Pancreas (tissue), 10 donors: ENCODE measurements at places on chromosomes 13 and 19.

DNA sequence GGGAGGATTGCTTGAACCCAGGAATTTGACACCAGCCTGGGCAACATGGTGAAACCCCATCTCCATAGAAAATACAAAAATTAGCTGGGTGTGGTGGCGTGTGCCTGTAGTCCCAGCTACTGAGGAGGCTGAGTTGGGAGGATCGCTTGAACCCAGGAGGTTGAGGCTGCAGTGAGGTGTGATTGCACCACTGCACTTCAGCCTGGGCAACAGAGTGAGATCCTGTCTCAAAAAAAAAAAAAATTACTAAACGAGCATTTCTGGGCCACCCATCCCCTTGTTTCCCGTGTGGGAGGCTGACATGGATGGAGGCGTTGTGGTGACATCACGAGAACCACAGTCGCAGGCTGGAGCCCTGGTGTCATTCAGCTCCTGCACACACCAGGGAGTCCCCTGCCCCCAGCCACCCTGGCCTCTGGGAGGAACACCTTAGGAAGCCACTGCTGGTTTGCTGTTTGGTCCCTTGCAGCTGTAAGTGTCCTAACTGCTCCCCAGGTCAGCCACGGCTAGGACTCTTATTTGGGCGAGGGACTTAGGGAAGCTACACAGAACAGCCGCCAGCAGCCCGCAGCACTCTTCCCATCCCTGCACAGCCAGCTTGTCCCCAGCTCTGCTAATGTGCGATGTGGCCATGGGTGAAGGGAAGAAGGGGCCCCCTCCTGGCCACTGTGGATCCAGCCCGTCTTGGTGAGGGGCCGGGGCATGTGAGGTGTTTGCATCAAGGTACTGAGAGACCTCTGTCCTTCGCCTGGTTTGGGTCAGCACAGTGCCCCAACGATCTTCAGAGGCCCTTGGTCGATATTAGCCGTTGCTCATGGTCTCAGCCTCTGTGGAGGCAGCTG is 12.7 kb downstream of the NKPD1 start:
- DNase-seq = peak; percentile 8

GRCh38 chr19:55116859-55117662 is at the start of gene PPP1R12C:
TSS of gene PPP1R12C (minus strand) at chr19:55117637. CDS start at chr19:55117543, 94 bp downstream.
- peak; percentile 40 for DNase-seq

DNA sequence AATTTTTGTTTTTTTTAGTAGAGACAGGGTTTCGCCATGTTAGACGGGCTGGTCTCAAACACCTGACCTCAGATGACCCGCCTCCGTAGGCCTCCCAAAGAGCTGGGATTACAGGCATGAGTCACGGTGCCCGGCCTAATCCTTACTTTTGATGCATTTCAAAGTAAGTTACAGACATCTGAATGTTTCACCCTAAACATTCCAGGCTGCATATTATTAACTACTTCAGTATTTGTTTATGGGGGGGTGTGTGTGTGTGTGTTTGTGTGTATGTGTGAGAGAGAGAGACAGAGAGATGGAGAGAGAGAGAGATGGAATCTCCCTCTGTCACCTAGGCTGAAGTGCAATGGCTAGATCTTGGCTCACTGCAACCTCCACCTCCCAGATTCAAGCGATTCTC is 13.1 kb downstream of the SULT2B1 start:
- DNase-seq = no peak

- peak; percentile 90 for DNase-seq
Observed at GRCh38 chr19:54172471-54173358, at the start of gene TMC4. TSS of gene TMC4 (minus strand) at chr19:54173160. CDS start at chr19:54173117, 43 bp downstream.

DNA sequence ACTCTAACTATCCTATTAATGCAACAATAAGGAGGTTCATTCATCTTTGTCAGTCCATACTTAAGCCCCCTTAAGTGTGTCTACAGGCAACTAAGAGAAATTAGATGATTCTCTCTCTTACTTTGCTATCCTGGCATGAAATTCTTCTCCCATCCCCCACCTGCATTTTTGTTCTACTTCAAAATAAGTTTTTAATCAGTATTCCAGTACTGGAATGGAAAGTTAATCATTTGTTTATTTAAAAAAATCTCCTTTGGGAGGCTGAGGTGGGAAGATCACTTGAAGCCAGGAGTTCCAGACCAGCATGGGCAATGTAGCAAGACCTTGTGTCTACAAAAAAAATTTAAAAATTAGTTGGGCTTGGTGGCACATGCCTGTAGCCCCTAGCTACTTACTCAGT is 222.1 kb downstream of the MZT1 start:
- no peak for DNase-seq

DNA sequence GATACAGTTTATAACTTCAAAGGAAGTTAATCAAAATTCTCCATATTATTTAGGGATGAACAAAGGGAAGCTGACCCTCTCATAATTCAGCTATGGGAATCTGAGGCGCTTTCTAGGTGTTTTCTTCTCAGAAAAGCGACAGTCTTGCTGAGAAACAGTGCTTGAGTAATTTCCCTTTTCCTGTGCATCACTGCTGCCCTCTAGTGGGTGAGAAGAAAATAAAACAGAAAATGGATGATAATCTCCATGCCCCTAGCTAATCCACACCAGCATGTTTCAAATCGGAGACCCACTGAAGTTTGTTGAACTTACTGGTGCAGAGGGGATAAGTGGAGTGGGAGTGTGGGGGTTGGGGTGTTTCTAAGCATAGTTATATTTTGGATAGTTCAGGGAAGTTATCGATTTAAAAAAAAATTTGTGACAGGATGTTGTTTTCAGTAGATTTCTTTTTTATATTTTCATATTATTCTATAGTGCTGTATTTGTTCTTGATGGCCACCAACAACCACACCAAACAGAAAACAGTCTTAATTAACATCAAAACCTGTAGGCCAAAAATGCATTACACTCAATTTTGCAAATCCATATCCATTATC is 21.4 kb downstream of the LCP1 start:
- no peak for DNase-seq

DNA sequence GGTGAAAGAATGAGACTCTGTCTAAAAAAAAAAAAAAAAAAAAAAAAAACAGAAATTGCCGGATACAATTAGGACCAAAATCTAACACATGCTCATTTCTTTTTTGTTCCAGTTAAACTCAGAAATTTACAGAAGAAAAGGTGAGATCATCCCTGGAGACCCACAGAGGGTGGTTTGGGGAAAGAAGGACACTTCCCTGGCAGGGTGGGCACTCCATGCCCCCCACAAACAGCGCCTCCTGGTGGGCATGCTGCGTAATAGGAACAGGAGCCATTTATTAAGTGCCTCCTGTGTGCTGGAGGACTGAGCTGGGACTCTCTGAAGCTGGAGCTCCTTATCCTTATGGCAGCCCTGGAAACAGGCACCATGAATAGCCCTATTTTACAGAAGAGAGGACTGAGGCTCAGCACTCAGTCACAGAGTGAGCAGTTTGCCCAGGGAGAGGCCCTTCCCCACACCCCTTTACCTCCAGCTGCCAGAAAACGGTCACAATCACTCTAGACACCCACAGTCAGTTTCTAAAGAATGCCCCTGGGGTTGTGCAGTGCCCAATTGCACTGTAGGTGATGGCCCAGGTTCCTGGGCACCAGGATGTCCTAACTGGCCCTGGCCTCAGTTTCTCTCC is 10.1 kb downstream of the C19orf38 start:
- DNase-seq = no peak

GRCh38 chr13:74056801-74057542 is 77.2 kb downstream of the KLF12 start:
- DNase-seq = no peak

DNA sequence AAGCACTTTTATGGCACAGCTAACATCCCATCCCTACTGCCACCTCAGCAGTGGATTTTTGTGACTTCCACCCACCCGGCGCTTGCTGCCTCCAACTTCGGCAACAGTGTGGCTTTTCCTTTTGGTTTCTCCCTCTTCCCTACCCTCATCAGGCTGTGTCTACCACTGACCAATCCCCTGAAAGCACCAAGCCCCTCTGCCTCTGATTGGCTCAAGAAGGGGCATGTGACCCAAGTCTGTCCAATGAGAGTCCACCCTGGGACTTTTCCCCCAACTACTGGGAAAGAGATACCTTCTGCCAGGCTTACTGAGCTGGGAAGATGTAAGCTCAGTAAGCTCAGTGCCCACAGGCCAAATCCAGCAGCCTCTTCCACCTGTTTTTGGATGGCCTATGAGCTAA is 5.8 kb downstream of the SMIM7 start:
- DNase-seq = no peak

GRCh38 chr13:71801165-71801760 is 65.7 kb downstream of the DACH1 start:
- DNase-seq = no peak

DNA sequence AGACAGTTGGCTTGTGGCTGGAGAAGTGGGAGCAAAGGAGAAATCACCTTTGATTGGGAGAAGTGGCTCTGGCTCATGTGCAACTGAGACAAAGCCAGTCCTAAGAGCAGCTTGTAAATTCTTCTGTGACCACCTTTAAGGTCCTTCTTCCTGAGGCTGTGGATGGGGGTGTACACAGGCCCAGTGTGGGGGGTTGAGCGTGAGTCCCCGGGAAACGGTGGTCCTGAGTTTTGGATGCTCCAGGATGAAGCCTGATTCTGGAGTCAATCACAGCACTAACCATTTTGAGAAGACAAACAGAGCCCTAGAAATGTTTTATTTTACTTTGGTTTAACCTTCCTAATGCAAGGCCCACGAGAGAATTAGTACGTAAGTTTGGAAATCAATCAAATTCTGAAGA is 3.9 kb upstream of the CEBPA start:
- no peak for DNase-seq

DNA sequence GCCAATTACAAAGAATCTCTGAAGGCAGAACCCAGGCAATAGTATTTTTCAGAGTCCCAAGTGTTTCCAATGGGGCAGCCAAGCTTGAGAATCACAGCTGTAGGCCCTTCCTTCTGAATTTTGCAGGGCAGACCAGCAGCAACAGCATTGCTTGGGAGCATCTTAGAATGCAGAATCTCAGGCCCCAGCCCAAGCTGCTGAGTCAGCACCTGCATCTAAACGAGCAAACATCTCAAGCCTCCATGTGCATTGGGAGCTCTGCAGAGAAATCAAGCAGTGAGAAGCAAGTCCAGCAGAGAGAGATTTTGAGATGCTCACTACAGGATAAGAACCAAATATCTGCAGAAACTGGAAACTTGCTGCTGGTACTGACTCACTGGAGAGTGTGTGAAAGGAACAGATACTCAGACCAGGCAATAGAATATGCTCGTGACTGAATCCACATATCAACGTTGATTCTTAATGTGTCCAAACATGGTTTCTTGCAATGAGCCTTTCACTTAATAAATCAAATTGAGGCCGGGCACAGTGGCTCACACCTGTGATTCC is 81.5 kb upstream of the TNFSF11 start:
- no peak for DNase-seq

GRCh38 chr19:22545751-22546150 is 88.4 kb upstream of the ZNF492 start:
- DNase-seq = peak; percentile 45

GRCh38 chr13:32731576-32731975 is 145.3 kb downstream of the PDS5B start:
- DNase-seq = no peak

GRCh38 chr13:49022472-49023144 is 46.9 kb downstream of the FNDC3A start:
- no peak for DNase-seq

DNA sequence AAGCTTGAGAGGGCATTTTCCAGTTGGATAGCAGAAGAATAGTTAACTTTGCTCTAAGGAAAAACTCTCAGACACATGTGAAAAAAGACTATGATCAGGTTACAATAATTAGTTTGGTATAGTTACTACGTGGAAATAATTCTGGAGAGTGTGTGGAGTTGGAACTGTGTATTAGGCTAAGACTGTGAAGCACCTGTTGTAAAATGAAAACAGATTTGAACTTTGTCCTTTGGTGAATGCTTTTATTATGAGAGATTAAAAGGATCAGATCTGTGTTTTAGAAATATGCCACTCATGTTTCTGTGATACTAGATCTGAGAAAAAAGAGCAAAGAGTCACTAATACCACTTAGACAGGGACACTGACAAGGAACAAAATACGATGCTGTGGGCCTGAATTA is 807.5 kb upstream of the ATXN8OS start:
- DNase-seq = no peak

GRCh38 chr19:14473073-14473977 is 1.8 kb downstream of the PTGER1 start:
- no peak for DNase-seq

GRCh38 chr13:30053939-30054338 is 203.5 kb upstream of the UBL3 start:
- no peak for DNase-seq

DNA sequence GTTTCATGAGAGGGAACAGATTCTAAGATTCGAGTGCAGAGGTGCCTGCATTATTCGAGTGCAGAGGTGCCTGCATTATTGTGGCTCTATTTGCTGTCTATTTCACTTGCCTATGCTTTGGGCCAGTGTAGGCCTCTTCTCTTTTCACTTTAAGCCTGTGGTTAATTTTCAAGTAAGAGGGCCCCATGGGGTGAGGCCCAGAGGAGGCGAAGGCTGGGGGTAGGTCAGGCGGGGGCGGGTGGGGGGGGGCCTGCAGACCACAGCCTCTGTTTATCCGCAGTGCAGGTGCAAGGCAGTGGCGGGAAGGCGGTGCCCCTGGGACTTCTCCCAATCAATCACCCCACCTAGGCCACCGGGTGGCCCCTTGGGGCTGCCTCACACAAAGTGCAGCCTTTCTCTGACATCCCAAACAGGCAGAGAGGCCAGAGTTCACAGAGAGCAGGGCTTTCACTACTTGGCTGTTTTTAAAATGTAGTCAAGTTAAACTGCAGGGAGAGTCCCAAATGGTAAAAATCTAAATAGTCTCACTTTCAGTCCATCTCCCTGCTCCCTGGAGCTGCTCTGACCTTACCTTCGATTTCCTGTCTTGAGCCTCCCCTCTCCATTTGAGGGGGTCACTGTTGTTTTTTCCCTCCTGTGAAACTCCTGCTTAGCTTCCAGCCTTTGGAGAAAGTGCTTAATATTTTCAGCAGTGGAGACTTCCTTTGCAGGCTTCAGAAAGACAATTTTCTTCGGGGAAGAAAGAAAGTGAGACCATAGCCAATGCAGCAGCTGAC is 249.0 kb downstream of the DLEU7 start:
- no peak for DNase-seq

DNA sequence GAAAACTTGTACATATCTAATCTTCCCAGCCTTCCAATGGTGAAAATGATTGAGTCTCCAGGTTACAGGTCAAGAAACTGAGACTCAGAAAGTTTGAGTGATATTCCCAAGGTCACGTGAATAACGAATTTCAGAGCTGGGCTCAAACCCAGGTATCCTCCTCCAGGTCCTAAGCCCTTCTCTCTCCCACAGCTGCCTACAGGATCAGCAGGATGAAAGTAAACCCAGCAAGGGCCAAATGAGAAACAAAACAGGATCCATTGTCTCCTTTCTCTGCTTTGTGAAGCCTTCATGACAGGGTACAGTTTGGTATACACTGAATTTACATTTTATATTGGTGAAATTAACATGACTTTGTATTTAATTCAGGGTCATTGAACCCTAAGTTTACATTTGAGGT is 208.1 kb downstream of the RBM26 start:
- no peak for DNase-seq

- no peak for DNase-seq
Observed at GRCh38 chr19:38971672-38972071, 3.9 kb downstream of the FBXO17 start.

DNA sequence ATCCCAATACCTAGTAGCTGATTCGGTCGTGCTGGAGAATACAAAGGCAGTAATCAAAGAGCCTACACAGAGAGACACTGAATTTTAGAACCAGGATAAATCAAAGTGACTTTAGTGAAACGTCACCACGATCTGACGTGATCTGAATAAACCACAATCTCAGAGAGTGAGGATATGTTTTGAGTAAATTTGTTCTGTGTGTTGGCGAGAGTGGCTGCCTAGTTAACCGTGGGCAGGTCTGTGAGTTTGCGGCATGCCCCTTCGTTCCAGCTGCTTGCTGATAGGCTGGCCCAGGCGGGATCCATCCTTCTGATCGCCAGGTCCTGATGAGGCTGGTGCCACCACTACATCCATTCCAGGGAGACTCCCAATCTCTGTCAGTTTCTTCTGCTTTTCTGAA is 40.4 kb downstream of the LRCH1 start:
- DNase-seq = no peak
